ENCODE measurements at places on chromosomes 2 and 18.

- no peak for DNase-seq
These were observed 25.6 kb upstream of the GCFC2 start for GRCh38 chr2:75736276-75736675.

GRCh38 chr18:36518839-36519238 is 221.3 kb downstream of the FHOD3 start:
- DNase-seq: no peak

- no peak for DNase-seq
These were observed 42.5 kb downstream of the DCDC2C start for GRCh38 chr2:3745920-3746319.

DNA sequence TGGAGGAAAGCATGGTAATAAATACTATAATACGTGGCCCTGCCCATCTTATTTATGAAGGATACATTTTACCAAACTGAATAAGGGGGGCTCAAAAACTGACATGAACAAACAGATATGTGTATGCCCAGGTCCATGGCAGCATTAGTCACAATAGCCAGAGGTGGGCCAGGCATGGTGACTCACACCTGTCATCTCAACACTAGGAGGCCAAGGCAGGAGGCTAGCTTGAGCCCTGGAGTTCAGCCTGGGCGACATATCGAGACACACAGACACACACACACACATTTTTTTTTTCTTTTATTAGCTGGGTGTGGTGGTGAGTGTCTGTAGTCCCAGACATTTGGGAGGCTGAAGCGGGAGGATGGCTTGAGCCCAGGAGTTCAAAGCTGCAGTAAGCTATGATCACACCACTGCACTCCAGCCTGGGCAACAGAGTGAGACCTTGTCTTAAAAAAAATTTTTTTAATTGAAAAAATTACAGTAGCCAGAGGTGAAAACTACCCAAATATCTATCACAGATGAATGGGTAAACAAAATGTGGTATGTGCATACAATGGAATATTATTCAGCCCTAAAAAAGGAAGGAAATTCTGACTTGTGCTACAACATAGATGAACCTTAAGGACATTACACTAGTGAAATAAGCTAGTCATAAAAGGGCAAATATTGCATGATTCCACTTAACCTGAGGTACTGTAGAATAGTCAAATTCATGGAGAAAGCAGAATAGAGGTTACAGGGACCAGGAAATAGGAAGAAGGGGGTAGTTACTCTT is 8.0 kb downstream of the ATP8B1 start:
- no peak for DNase-seq

DNA sequence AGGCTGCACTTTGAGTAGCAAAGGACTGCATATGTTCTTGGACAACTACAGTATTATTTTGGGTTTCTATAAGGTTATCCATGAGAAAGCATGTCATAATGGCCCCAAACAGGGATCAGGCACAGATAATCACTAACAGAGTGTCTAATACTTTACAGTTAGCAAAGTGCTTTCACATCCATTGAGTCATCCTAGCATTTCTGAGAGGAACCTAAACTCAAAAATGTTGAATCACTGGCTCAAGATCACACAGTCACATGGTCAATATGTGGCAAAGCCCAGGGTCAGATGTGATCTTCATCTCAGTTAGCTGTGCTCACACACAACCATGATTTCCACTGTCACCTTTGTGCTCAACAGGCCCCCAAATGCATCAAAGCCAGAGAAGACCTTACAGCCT is 156.1 kb upstream of the VRK2 start:
- no peak for DNase-seq

DNA sequence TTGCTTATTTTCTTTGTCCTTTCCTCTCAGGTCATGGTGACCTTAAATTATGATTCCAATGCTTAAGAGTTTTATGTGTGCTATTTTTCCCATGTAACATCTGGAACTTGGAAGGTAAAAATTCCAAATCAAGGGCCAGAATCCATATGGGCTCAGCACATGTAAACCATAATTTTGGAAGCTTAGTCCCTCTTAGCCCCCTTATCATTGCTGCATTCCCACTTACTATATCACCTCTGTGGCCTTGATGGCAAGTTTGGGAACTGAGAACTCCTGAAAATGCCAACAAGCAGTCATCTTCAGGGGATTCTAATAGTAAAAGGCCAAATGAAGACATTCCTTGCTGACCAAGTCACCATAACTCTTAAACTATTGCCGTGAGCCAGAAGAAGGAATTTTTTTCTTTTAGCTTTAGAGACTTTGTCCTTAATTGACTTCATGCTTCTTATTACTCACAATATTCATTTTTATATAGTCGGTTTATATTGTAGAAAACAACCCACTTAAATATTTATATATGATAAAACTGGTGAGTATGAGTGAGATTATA is 251.4 kb downstream of the SLC8A1 start:
- no peak for DNase-seq

GRCh38 chr2:78061301-78061700 is 539.1 kb upstream of the LRRTM4 start:
- DNase-seq: no peak

- DNase-seq: no peak
These were observed 201.3 kb upstream of the GALNT5 start for GRCh38 chr2:157056200-157056676.

DNA sequence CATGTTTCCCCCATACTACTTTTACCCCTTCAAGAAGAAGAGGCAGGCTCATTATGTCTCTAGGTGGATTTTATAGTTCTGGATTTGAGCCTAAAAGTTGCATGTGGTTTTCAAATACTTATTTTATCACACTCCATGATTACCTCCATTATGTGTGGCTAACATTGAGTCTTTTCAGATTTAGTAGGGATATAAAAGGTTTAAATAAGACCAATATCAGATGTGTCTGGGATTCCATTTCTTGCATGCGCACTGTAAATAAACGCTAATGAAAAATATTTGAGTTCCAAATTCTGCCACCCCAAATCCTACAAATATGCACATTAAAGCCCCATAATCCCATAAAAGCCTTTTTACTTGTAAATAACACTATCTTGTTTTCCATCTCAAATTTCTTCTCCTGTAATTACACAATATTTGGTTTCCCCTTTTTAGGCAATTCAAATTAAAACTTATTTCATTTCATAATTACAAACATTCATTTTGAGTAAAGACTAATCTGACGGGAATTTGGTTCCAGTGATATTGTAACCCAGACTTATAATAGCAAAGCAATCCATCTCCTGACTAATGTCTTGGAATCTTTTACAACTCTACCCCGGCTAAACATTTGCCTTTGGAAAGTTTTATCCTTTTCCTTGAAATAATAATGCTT is 600.0 kb downstream of the SLC4A3 start:
- DNase-seq: no peak

GRCh38 chr2:200619279-200619678 is 33.5 kb downstream of the AOX1 start:
- no peak for DNase-seq

DNA sequence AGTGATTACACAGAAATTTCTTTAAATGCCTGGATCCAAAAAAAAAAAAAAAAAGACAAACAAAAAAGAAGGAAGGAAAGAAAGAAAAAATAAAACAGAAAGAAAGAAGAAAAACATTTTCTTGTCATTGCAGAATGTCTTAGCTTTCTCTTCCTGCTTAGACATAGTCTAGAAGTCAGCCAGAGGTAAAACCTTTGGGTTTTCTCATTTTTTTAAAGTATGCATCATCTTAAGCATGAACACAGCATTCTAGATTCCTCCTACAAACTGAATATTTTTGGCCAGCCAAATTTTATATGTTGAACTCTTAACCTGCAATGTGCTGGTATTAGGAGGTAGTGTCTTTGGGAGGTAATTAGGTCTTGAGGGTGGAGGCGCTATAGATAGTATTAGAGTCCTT is 243.9 kb downstream of the TRIB2 start:
- no peak for DNase-seq

DNA sequence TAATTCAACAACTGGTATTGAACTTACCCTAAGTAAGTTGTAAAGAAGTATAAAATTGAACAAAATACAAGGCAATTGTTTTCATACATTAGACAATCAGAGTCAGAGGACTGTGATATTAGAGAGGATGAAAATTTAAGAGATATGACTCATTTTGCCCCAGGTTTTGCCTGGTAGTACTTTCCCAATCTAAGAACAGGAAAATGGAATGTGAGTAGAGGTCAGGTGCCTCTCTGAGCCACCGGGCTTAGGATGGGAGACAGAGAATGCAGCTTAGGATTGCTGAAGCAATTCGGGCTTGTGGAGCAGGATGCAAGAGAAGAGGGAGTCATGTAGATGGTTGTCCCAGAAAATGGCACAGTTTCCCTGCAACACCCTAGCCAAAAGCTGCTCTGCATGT is 219.7 kb upstream of the CHST9 start:
- no peak for DNase-seq
